ENCODE measurements at places on chromosomes 5 and 9.
A peak's percentile ranks its signal among the peaks of the same experiment; 100 is the strongest.

DNA sequence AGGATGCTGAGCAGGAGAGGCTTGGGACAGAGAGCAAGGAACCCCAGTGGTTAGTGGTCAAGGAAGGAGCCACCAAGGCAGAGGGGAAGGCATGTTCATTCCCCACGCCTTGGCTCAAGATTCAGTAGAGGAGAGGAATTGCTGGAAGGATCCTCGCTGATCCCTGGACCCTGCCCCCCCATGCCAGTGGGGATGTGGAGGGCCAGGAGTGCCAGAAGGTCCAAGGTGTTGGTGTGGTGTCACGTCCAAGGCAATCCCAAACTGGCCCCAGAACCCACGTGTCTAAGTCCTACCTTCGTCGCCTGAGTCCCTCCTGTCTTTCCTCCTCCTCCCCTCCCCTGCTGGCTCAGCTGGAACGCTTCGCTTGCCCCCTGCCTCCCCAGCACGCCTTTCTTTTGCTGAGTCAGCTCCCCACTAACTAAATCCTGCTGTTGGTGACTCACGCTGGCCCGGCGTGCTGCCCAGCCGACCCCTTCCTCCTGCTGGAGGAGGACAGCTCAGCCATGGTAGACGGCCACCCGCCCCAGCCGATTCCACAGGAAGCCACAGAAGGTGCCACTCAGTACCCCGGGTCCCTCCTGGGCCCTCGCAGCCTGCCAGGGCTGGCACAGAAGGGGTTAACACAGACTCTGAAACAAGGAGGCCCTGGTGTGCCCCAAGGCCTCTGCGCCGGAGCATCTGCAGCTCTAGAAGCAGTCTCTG, 37.6 kb upstream of the ORM1 start:
- DNase-seq, result no peak

GRCh38 chr9:133758228-133758627, 20.1 kb upstream of the SARDH start:
- DNase-seq, result no peak

- no peak for DNase-seq
These were observed 37.9 kb downstream of the GLRA1 start for GRCh38 chr5:151886546-151887275.

DNA sequence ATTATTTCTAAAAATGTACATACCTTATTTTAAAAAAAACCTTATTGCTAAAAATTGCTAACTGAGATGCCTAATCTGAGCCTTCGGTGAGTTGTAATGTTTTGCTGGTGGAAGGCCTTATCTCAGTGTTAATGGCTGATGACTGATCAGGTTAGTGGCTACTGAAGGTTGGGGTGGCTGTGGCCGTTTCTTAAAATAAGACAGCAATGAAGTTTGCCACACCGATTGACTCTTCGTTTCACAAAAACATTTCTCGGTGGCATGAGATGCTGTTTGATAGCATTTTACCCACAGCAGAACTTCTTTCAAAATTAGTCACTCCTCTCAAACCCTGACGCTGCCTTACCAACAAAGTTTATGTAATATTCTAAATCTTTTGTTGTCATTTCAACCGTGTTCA, 14.7 kb downstream of the CENPK start:
- DNase-seq, result no peak

GRCh38 chr5:109744261-109744660, 54.5 kb downstream of the MAN2A1 start:
- DNase-seq, result no peak

- no peak for DNase-seq
These were observed 64.2 kb upstream of the SELENOP start for GRCh38 chr5:42875785-42876374.

GRCh38 chr5:177985430-177986040, 10.5 kb downstream of the PROP1 start:
- no peak for DNase-seq

- DNase-seq, result no peak
These were observed 87.1 kb downstream of the AMBP start for GRCh38 chr9:113990975-113991471.

DNA sequence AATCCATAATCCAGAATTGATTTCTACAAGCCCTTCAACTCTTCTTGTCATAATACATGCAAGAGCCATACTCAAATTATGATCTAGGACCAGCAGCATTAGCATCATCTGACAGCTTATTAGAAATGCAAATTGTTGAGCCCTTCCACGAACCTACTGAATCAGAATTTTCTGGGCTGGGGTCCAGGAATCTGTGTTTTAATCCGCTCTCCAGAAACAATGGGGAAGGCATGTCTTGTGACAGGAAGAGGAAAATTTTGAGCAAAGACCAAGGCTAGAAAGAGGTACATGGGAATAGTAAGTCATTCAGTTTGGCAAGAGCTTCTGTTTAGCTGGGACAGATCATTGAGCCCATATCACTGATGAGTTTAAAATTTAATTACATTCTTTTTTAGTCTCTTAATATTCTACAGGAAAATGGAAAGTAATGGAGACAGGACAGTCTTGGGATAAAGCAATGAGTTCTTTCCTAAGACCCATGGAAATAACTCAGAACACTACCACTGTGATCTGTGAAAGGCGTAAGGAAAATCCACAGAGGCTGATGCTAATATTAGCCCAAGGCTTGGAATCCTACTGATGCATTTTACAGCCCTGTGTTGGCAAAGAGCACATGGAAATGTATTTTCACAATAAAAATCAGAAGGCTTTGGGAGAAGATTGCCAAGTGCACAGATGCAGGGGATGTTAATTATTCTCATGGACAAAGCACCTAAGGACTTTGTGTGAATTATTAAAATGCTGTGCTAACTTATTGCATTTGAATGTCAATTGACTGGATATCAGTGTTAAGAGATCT, 73.7 kb upstream of the STK32A start:
- no peak for DNase-seq

GRCh38 chr9:132190966-132191365, 29.1 kb downstream of the NTNG2 start:
- no peak for DNase-seq

GRCh38 chr9:133897675-133898074, 94.4 kb downstream of the VAV2 start:
- no peak for DNase-seq

DNA sequence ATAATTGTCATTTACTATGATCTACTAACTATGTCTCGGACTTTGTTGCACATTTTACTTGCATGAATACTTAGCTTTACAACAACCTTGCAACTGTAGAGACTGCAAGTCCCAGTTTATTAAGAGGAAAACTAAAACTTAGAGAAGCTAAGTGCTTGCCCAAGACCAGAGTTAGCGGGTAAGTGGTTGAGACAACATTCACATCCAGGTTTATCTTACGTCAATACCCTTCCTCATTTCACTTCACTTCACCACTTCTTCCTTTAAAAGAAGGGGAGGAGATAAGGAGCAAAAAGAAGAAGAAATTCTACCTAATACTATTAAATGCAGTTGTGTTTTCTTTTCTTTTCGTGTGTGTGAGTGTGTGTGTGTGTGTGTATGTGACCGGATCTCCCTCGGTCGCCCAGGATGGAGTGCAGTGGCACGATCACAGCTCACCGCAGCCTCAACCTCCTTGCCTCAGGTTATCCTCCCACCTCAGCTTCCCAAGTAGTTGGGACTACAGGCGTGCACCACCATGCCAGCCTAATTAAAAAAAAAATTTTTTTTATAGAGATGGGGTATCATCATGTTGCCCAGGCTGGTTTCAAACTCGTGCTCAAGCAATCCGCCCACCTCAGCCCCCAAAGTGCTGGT, 37.4 kb downstream of the MEGF9 start:
- DNase-seq, result no peak

GRCh38 chr5:168822248-168822744, 243.1 kb upstream of the PANK3 start:
- DNase-seq, result no peak

GRCh38 chr5:174503461-174504265, 220.7 kb upstream of the MSX2 start:
- peak; percentile 56 for DNase-seq

GRCh38 chr5:110356677-110357076, 369.8 kb downstream of the TMEM232 start:
- no peak for DNase-seq

DNA sequence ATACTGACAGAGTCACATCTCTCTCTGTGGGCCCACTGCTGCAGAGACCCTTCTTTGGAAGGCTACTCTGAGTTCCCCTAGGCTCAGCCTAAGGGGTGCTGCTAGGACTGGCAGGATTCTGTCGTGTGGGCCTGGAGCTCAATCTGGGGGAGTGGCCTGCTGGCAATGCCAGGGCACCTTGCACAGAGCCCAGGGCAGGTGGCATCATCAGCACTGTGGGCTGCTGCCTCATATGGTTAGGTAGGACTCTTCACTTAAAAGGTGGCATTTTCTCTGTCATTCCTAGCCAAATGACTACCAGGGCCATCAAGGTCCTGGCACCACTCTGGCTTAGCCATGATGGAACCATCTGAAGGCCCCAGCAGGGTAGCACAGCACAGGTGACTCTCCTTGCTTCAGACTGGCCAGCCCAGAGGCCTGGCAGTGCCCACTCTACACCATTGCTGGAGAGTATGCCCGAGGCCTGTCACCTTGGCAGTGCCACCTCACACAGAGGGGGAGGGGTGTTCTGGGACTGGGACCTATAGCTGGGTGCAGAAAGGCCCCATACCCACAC, 21.9 kb downstream of the PITX1 start:
- DNase-seq, result no peak

DNA sequence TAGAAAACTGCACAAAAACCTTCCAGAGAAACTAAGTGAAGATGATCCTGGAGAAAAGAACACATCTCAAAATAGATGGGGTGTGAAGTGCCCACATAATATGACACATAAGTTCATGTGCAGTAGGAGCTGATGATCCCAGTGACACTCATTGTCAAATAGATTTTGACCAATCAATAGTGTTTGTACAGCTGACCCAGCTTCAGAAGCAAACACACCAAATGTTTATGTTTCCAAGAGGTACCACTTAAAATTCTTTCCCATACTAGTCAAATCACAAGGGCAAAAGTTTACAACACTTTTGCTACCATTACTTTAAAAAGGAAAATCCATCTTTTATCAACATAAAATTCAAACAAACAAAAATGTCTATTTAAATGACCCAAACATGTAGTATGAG, 175.0 kb downstream of the MLLT3 start:
- no peak for DNase-seq

- no peak for DNase-seq
These were observed 41.3 kb downstream of the CAST start for GRCh38 chr5:96703384-96703920.

GRCh38 chr9:13841746-13842462, 472.0 kb downstream of the NFIB start:
- DNase-seq, result no peak

DNA sequence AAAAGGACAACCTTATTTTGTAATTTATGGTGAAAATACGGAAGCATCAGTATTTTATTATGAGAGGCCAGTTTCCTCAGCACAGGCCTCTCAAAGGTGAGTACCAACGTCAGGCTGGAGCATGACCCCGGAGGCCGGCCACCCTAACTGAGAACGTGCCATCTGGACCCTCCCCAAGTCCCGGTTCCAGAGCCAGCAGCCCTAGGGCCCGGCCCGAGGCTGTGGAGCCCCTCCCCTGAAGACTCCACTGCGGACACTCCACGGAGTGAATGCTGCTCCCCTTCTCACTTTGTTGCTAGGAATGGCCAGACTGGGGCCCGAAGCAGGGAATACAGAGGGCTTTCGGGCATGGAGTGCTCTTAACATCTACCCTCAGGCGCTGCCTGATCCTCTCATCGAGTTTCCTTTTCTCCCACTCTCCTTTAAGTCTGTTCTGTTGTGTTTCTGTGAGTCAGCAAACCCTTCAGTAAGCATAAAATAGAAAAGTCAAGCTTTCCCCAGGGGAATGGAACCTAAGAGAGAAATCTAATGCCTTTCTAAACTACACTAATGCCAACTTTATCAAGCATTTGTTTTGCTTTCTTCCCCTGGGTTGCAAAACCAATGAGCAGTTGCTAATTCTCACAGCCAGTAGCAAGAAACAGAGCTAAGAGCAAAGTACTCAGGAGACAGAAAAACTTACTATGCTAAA, 4.5 kb downstream of the BRD9 start:
- DNase-seq, result no peak

DNA sequence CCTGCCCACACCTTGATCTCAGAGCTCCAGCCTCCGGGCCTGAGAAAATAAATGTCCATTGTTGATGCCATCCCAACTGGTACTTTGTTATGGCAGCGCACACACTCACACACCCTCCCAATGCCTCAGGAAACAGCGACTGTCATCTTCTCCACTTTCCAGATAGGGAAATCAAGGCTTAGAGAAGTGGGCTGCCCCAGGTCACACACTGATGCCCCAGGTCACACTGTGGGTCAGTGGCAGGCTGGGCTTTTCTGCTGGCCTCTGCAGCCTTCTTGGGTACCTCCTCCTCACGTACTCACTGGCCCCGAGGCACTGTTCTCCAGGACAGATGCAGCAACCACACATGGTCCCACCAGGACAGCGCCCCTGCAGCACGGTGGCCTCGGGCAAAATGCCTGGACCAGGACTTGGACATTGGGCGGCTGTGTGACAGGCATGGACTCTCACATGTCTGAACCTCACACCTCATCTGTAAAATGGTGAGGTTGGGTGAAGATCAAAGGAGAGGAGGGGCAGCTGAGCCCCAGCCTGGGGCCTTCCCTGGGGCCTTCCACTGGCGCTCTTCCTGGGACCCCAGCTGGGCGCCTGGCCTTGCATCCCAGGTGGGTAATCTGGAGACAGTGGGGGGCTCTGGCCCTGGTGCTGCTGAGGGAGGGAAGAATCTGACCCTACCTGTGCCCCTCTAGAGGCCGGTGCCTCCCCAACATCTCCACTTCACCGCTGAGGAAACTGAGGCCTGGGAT, 156.0 kb downstream of the COL23A1 start:
- no peak for DNase-seq

GRCh38 chr9:123309611-123310010, 41.2 kb upstream of the STRBP start:
- no peak for DNase-seq

GRCh38 chr5:122937914-122938313, 92.5 kb downstream of the SNX24 start:
- no peak for DNase-seq

- DNase-seq, result no peak
These were observed 11.9 kb downstream of the SPINK6 start for GRCh38 chr5:148214665-148215185.

GRCh38 chr9:120151806-120152205, 428.2 kb downstream of the CDK5RAP2 start:
- no peak for DNase-seq

- DNase-seq, result no peak
These were observed 366.0 kb downstream of the ARRDC3 start for GRCh38 chr5:91016954-91017700.

GRCh38 chr5:17042041-17042440, 106.0 kb upstream of the MYO10 start:
- DNase-seq, result no peak

DNA sequence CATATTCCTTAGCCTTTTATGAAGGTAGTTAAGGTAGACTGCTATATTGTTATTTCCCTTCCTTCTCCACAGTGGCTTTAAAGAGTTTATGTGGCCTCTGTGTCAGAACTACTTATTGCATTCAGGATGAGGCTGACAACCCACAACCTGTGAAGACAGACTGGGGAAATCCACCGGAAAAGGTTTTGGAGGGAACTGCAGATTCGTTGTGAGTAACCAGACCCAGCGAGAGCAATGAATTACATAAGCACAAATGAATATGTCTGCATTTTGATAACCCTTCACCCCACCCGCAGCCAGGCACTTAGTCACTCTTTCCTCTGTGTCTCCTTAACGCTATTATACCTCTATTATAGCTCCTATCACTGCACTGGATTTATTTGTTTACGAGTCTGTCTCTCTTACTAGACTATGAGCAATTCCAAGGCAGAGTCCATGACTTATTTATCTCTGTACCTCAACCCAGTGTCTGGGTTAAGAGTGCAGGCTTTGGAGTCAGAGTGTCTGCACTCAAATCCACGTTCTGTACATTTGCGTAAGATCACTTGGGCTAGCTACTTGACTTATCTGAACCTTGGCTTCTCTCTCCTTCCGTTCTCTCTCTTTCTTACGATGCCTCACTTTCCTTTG, 19.2 kb downstream of the KCTD16 start:
- no peak for DNase-seq

Data from NCI-H1930 (cell line).